ENCODE measurements at places on chromosomes 12 and 14. TPM values are rescaled to one million over a fixed set of nuclear protein-coding genes. Genes with fewer than 3 reads are reported as not detected.

DNA sequence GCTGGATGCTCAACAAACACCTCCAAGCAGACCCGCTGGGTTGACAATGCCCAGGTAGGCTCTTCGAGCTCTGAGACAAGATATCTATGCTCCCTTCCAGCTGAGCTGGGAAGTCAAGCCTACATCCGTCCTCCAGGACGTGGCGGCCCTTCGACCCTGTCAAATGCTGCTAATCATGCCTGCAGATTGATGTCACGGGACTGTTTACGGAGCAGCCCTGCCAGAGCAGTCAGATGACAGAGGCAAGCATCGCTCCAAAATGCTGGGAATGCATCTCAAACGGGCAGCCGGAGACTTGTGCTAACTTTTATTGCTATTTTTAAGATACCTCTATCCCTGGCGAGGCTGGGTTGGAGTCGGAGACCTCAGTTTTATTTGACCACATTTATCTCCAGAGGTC, 139.2 kb downstream of the NTF3 start:
- no peak overlapping the region for H3K4me3 ChIP-seq
- no peaks in the 10 kb centered on the region for H3K4me1 ChIP-seq
- no peak for DNase-seq

DNA sequence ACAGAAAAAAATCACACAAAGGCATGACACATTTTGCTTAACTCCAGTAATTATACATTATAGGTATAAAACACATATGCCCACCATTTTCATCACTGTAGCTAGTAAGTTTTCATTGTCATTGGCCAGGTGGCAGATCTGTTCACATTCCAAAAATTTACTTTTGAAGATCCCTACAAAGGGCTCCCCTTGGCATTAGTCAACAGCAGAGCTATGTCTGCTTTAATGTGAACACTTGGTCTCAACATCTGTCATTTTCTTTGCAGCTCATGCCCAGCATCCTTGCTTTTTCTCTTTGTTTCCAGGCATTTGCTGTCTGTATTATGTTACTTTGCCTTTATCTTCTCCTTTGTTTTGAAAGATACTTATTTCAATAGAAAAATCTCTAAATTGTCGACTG, 519.1 kb upstream of the FOXG1 start:
- H3K27me3 ChIP-seq: no peaks in the 10 kb centered on the region
- DNase-seq: no peak
- no peaks in the 10 kb centered on the region for H3K4me1 ChIP-seq
- H3K36me3 ChIP-seq: no peaks in the 10 kb centered on the region
- H3K4me3 ChIP-seq: no peak overlapping the region

The LRRIQ1 gene
- total RNA-seq: 0.51 TPM

- no peak overlapping the region for H3K4me3 ChIP-seq
- H3K36me3 ChIP-seq: no peaks in the 10 kb centered on the region
- no peak overlapping the region for H3K27ac ChIP-seq
These were observed 32.2 kb upstream of the GNG2 start for GRCh38 chr14:51828017-51828797.

The UBR7 gene
- total RNA-seq: 55.2 TPM

GRCh38 chr12:104623883-104624282, 167.1 kb downstream of the CHST11 start:
- no peak overlapping the region for H3K4me3 ChIP-seq
- no peak overlapping the region for H3K27ac ChIP-seq
- no peaks in the 10 kb centered on the region for H3K4me1 ChIP-seq
- no peak for DNase-seq
- no peaks in the 10 kb centered on the region for H3K36me3 ChIP-seq
- H3K27me3 ChIP-seq: no peaks in the 10 kb centered on the region

- H3K27ac ChIP-seq: no peak overlapping the region
- no peaks in the 10 kb centered on the region for H3K36me3 ChIP-seq
- no peak overlapping the region for H3K4me3 ChIP-seq
- no peaks in the 10 kb centered on the region for H3K4me1 ChIP-seq
- H3K27me3 ChIP-seq: no peaks in the 10 kb centered on the region
These were observed 474.8 kb downstream of the NRXN3 start for GRCh38 chr14:78644824-78645559.

The CIROP gene
- not detected for total RNA-seq

Measured in uterus (tissue), 4 donors.